ENCODE measurements at places on chromosomes 7 and 10. TPM values are rescaled to one million over a fixed set of nuclear protein-coding genes. Genes with fewer than 3 reads are reported as not detected.

Gene NRG3
- total RNA-seq: 0.39 TPM

Gene SRRM3
- total RNA-seq: 0.99 TPM

Gene CCNJ
- total RNA-seq: 6.9 TPM

Gene TFPI2
- 0.89 TPM for total RNA-seq

Gene PDZD7
- 1.2 TPM for total RNA-seq

Gene HOXA11
- total RNA-seq: 0.20 TPM

Gene C10orf67
- total RNA-seq: 0.30 TPM

Gene WNT8B
- not detected for total RNA-seq

Gene COBL
- total RNA-seq: 11.9 TPM

Gene SPDYE16
- 0.10 TPM for total RNA-seq

Gene SEMA4G
- total RNA-seq: 1.9 TPM

- no peak for DNase-seq
Measured at GRCh38 chr10:95321554-95322301, 30.9 kb upstream of the PDLIM1 start.

- DNase-seq: no peak
Measured at GRCh38 chr7:91694351-91694841, 186.1 kb downstream of the MTERF1 start.

- DNase-seq: no peak
Measured at GRCh38 chr10:2392145-2392812, 655.0 kb upstream of the ADARB2 start.

DNA sequence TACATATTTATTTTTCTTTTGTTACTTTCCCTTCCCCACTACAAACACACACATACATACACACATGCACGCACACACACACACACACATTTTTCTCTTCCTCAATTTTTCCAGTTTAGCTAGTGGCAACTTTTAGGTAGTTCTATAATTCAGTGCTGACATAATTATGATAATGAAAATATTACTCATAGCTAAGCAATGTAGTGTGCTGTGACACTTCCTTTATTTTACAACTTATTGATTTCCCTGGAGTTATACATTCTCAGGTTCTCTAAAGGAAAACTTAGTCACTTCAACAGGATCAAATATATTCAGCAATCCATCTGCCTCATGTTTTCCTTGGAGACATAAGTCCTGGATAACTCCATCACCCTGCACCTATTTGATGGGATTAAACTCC, 151.6 kb downstream of the CACNA2D1 start:
- DNase-seq: no peak

GRCh38 chr10:125629758-125630376, 53.1 kb downstream of the TEX36 start:
- DNase-seq: no peak

DNA sequence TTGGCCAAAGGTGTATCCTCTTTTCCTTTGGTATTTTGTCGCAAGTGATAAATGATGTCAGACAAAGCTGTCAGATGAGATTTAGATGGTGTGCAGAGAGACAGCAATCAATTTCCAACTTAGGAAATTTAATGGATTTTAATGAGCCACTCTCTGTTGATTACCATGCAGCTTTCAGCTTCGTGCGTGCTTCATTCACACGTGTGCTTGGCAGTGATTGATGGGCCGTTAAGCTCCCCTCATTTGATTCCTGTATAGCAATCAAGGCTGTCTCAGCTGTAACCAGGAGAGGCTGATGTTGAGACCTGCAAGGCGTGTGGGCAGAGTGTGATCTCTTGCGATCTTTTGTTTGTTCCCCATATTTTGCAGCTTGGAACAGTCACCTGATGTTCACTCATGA, 439.6 kb downstream of the CALN1 start:
- no peak for DNase-seq

DNA sequence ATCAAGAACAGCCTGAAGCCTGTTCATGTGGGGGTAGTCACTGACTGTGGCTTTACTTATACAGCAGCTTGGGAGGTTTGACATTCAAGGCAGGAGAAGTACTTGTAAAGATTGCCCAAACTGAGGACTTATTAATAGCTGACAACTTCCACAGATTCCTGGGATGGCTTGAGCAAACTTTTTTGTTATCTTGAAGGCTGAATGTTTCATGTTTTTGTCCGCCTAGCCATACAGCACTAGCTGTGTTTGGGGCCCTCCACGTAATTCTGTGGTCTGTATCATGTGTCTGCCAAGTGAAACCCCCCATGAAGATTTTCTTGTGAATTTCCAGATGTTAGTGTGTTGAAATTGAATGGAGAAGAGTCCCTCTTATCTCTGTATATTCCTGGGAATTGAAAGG, 38.6 kb downstream of the FAS start:
- no peak for DNase-seq

DNA sequence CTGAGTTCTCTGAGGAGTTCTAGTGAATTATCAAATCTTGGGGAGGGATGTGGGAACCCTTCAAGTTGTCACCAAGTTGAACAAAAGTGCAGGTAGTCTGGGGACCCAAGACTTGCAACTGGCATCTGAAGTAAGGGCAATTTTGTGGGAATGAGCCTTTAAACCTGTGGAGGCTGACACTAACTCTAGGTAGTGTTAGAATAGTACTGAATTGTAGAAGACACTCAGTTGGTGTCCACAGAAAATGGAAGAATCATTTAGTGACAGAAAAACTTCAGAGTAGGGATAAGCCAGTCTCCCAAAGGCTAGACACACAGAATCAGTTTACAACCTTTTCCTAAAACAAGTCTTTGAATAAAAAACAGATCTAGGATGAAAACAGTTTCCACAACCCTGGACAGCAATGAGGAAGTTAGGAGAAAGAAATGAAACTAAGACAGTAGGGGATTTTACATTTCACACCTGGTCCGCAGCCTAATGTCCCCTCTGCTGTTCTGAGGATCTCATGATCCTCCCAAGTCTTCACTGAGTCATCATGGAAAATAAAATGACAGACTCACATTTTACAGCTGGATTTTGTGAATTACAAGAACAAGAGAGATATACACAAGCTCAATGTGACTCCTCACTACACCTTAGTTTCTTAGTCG, 23.0 kb upstream of the ING3 start:
- DNase-seq: no peak

DNA sequence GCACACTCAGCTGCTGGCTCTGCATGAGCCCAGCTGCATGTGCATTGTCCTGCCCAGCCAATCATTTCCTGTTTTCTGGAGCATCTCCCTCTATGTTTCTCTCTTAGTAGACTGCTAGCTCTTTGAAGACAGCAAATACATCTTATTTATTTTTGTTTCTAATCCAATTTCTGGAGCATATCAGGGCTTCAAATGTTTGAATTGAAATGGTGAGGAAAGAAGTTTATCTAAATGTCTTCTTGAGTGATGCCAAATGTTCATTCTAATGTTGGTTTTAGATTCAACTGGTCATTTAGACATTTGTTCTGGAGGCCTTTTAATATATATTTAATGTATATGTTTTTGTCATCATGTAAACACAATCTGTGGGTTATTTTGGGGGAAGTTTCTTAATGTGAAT, 141.9 kb downstream of the DNAJB9 start:
- DNase-seq: no peak

DNA sequence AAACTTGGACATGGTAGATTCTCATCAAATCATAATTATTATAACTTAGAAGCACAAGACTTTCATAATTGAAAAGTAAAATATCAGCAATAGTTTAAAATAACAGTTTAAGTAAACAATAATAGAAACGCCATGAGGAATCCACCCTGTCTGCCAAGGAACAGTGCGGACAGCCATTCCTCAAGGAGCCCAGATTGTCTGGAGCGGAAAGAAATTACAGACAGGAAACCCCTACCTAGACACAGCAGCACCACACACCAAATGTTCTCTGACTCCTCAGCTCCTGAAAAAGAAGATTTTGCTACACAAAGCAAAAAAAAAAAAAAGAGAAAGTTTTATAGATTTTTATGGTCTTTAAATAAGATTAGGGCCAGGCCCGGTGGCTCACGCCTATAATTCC, 21.5 kb upstream of the SEC61G start:
- no peak for DNase-seq

GRCh38 chr10:122450353-122450990, 4.0 kb upstream of the ARMS2 start:
- peak; percentile 23 for DNase-seq

DNA sequence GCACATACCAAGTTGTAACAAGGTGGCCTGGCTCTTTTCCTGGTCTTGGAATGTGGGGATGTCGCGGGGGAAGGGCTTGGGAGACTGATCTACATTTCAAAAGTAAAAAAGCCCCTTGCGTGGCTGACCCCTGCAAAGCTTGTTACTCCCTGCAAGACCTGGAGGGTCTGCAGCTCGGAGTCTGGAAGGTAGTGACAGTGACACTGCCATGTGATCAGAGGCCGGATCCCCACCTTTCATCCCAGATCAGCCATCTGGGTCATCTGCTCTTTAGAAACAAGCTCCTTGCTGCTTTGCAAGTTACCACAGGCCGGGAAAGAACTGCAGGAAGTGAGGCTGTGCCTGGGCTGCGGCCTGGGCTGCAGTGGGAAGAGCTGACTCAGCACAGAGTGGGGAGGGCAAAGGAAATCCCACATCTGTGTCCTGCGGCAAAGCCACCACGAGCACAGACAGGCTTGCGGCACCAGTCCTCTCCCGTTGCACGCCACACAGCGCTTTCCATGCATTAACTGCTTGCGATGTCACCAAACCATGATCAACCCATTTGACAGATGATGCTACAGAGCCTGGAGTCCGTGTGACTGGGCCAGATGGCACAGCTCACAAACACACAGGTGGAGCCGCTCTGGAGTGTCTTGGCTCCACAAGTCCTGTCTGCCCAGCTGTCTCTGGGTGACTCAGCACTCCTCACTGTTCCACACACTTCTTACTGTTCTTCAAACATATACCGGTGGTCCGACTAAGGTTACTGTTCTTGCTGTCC, 97.7 kb downstream of the SH3PXD2A start:
- peak; percentile 79 for DNase-seq

DNA sequence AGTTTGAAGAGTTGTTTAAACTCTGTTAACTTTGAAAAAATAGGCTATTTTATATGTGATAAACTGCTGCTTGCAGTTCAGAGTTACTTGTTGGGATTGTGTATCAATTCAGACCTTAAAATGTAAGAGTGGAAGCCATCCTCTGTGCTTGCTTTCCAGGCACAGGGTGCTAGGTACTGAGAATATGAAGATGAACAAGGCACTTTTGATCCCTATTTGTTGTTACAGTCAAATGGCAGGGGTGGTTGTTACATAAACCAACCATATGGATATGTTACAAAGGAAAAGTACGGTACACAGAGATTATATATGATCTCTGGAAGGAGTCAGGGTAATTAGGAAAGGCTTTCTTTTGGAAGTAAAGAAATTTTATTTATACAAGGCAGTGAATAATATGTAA, 63.8 kb downstream of the REEP3 start:
- no peak for DNase-seq

GRCh38 chr7:136728945-136729344, 139.5 kb upstream of the CHRM2 start:
- DNase-seq: no peak

DNA sequence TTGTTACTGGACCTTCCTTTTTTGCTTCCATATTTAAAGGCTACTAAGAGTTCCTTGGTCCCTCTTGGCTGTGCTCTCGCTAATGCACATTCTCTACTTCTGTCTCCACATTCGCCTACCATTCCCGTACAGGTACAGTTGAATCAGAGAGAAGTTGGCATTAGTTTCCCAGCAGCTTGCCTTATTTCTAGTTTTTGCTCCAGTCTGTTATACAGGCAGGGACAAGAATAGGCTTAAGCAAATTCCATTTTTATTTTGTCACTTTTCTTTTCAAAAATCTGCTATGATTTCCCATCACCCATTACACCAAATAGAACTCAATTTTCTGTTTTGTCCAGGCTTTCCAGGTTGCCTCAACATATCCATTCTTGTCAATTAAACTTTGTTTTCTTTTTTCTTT, 29.9 kb downstream of the DYNC1I1 start:
- no peak for DNase-seq

- DNase-seq: peak; percentile 49
Measured at GRCh38 chr7:78018641-78019446, 220.3 kb downstream of the PHTF2 start.

DNA sequence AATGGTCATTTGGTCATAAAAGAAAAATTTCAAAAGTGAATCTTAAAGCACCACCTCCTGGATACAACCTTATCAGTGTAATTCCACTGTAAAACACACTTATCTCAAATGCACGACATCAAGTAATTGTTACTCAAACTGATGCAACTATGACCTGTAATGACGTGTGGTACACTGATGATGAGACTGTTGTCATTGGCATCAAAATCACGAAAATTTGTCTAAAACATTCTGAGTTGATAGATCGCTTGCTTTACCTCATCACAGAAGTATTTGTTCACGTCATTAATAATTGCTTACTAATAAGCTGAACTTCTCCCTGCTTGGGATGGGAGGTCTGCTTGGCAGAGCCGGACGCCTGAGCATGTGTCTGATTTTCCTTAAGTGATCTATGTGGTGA, 221.8 kb upstream of the KLF6 start:
- DNase-seq: no peak

DNA sequence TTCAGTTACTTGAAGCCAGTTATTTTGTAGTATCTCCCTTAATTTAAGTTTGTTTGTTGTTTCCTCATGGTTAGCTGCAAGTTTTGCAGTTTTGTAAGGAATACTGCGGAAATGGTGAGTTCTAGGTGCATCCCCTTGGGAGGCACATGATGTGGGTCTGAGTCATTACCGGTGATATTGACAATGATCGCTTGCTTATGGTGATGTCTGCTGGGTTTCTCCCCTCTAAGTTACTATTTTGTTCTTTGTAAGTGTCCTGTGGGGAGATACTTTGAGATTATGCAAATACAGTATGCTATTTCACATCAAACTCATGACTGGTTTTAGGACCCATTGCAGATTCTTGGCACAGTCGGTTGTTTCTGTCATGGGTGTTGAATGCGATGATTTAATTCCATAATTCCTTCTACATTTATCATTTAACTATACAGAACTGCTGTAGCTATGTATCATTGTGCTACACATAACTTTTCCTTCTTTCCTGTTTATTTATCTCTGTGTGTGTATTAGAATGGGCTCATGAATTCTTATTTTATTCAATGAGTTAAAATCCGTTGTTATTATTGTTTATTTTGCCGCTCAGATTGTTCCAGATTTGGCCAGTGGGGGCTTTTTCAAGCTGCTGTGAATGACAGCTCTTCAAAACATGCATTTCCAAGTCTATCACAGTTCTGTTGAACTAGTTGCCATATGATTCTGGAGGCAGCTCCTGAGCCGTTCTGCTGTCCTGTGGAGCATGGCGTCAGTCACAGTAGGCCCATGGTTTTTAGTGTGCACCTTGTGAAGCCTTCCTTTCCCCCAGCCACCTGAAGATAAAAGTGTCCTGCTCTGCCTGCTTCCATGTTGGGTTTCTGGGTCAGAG, 18.4 kb downstream of the TSPAN14 start:
- peak; percentile 56 for DNase-seq

- no peak for DNase-seq
Measured at GRCh38 chr10:3825862-3826351, 40.9 kb upstream of the KLF6 start.

DNA sequence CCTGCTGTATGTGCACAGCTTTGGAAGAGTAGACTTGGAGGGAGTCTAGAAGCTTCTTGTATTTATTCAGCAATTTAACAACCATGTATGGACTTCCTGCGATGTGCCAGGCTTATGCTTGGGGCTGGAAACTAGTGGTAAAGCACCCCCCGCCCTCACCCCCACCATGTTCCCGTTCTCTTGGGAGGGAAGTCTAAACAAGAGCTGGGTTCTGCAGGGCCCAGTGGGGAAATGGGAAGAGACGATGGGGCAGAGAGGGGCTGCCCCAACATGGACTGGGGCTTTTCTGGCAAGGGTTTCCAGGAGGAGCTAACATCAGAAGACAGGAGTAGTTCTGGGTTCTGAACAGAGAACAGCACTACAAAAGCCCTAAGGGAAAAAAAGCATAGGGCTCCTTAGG, 8.0 kb downstream of the RASSF4 start:
- no peak for DNase-seq
